ENCODE measurements at places on chromosomes 4 and X. TPM values are rescaled to one million over a fixed set of nuclear protein-coding genes. Genes with fewer than 3 reads are reported as not detected.

The GAB3 gene
- 2.0 TPM for total RNA-seq

The MAGEA9B gene
- total RNA-seq: not detected

The EXOC1 gene
- total RNA-seq: 17.3 TPM

The NWD2 gene
- total RNA-seq: not detected

The CHRDL1 gene
- 0.44 TPM for total RNA-seq

The SORCS2 gene
- total RNA-seq: not detected

The SHOX gene
- total RNA-seq: not detected

The AWAT2 gene
- not detected for total RNA-seq

The ANXA5 gene
- 102 TPM for total RNA-seq

The NXF2 gene
- not detected for total RNA-seq

The GRIPAP1 gene
- 37.7 TPM for total RNA-seq

The FAAH2 gene
- 1.5 TPM for total RNA-seq

The SPP1 gene
- total RNA-seq: 1.1 TPM

The KLHL34 gene
- not detected for total RNA-seq

The UCHL1 gene
- total RNA-seq: 102 TPM

The POF1B gene
- 0.64 TPM for total RNA-seq

GRCh38 chr4:67499799-67500198 is 45.5 kb downstream of the CENPC start:
- no peak for DNase-seq
- H3K4me1 ChIP-seq: no peaks in the 10 kb centered on the region
- peaks cover 12% of the 10 kb centered on the region for H3K36me3 ChIP-seq
- H3K27me3 ChIP-seq: no peaks in the 10 kb centered on the region

GRCh38 chr4:37225778-37226177 is 18.8 kb upstream of the NWD2 start:
- no peak overlapping the region for H3K4me3 ChIP-seq
- DNase-seq: no peak
- H3K36me3 ChIP-seq: no peaks in the 10 kb centered on the region
- no peaks in the 10 kb centered on the region for H3K27me3 ChIP-seq
- H3K27ac ChIP-seq: no peak overlapping the region

DNA sequence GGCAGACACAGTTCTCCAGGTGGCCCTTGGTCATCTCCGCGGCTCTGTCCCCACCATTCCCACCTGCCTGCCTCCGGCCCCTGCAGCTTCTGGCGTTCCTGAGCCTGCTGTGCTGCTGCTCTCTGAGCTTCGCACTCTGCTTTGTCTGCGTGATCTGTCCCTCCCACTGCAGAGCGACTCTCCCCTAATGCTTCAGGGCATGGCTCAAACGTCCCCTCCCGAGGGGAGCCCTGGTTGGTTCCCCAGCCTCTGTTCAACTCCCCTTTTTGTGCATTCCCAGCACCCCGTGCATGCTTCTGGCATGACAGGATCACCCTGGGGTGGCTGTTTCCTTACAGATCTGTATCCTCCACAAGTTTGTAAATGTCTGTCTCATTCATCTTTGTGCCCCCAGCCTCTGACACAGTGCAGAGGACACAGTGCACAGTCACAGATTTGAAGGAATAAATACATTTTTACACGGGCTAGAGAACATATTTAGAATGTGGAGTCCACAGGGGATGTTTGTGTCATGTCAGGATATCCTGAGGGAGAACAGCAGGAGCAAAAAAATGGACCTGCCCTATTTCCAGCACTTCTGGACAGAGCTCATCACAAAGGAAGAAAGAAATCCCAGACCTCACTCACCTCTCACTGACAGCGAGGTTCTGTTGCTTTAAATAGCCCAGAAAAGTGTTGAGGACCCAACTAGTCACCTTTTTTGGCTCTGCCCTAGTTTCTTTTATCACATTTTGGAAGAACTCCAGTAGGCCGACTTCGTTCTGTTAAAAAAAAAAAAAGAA is 72.6 kb downstream of the GATB start:
- H3K4me1 ChIP-seq: no peaks in the 10 kb centered on the region
- H3K4me3 ChIP-seq: no peak overlapping the region
- no peaks in the 10 kb centered on the region for H3K27me3 ChIP-seq
- H3K27ac ChIP-seq: no peak overlapping the region
- H3K36me3 ChIP-seq: no peaks in the 10 kb centered on the region

DNA sequence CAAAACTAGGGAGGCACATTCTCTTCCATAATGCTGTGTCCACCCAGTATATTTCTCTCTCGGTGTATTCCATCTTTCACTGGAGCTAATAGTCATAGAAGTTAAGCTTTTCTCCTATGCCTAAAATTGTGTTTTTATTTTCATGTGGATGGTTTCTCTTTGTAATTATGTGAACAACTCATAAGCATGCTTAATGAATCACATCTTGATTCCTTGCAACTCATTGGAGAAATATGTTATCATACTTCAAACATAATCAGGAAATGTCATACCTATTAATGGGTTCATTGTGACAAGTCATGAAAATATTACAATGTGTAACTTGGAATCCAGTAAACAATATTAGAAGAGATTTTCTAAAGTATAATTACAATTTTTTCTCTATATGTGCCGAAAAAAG is 186.3 kb downstream of the SLC7A11 start:
- DNase-seq: no peak
- H3K36me3 ChIP-seq: no peaks in the 10 kb centered on the region
- no peaks in the 10 kb centered on the region for H3K4me1 ChIP-seq

GRCh38 chrX:130604882-130605281 is 203.1 kb downstream of the RBMX2 start:
- DNase-seq: no peak
- H3K27ac ChIP-seq: no peak overlapping the region
- H3K27me3 ChIP-seq: no peaks in the 10 kb centered on the region
- H3K36me3 ChIP-seq: no peaks in the 10 kb centered on the region

DNA sequence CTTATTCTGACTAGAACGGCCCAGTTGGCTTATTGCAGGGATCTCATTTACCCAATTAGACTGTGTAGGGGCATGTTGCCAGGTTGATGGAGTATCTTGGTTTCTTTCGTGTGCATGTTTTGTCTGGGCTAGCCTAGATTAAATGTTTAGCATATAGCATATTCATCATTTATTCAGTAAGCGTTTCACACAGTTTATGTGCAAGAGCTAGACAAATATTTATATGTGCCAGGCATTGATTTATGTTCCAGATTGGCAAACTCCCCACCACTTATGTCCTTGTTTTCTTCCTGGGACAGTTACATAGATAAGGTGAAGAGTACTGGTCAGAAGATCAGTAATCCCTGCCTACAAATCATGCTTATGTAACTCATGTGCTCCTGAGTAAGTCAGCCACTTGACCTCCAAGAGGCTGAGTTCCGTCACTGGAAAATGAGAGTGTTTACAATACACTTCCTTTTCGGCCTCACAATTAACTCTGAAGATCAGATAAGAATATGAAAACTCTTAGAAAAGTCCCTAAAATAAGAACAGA is 57.2 kb downstream of the RUFY3 start:
- H3K36me3 ChIP-seq: no peaks in the 10 kb centered on the region
- no peak overlapping the region for H3K27ac ChIP-seq
- H3K4me1 ChIP-seq: 0 out of 2 replicates have a peak, but pooled peaks cover 4% of the 10 kb centered on the region

GRCh38 chr4:8523175-8523574 is 57.0 kb upstream of the GPR78 start:
- no peaks in the 10 kb centered on the region for H3K4me1 ChIP-seq
- no peaks in the 10 kb centered on the region for H3K27me3 ChIP-seq
- DNase-seq: no peak
- no peak overlapping the region for H3K4me3 ChIP-seq
- no peaks in the 10 kb centered on the region for H3K36me3 ChIP-seq

DNA sequence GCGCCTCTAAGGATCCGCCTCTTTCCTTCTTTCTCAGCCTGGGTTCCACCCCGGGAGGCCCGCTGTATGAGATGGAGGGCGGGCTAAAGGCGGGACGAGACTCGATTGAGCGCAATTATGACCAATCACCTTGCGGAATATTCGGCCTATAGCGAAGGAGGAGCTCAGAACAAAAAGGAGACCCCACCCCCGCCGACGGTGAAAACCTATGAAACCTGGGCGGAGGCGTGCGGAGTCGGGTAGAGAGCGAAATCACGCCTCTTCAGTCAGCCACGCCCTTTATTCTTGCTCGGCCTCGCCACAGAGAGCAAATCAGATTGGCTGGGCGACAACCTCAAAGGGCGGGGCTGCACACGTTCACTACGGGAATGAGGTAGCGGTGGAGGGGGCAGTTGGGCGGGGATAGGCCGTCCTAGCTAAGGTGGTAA is 615 bp upstream of the CDK16 start:
- peak overlapping the region; percentile 96 for H3K27ac ChIP-seq
- H3K4me3 ChIP-seq: peak overlapping the region; percentile 88
- DNase-seq: peak; percentile 99
- peaks cover 20% of the 10 kb centered on the region for H3K36me3 ChIP-seq

- no peak overlapping the region for H3K27ac ChIP-seq
- no peaks in the 10 kb centered on the region for H3K4me1 ChIP-seq
- no peaks in the 10 kb centered on the region for H3K27me3 ChIP-seq
- no peaks in the 10 kb centered on the region for H3K36me3 ChIP-seq
Observed at GRCh38 chrX:151789179-151789800, 54.7 kb downstream of the CNGA2 start.

DNA sequence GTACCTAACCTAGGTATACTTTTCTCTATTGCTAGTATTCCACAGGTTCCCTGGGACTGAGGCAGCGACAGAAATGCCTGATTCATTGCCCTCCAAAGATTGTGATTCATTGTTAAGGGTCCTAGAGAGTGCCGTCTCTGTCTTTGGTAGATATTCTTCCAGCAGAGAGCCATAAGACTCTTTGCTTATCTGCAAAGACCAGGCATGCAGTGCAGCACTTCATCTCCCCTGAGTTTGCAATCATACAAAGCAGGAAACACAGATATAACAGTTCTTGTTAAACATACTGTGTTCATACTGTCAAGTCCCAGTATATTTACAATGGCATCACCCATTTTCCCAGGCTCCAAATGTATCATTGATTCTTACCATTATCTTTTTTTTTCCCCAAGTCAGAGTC is 47.7 kb downstream of the KLF8 start:
- no peak overlapping the region for H3K27ac ChIP-seq
- H3K4me1 ChIP-seq: no peaks in the 10 kb centered on the region
- no peaks in the 10 kb centered on the region for H3K36me3 ChIP-seq
- H3K27me3 ChIP-seq: no peaks in the 10 kb centered on the region

- DNase-seq: no peak
- no peak overlapping the region for H3K4me3 ChIP-seq
- H3K36me3 ChIP-seq: no peaks in the 10 kb centered on the region
- no peaks in the 10 kb centered on the region for H3K27me3 ChIP-seq
- H3K27ac ChIP-seq: no peak overlapping the region
Observed at GRCh38 chrX:22389556-22390179, 117.0 kb downstream of the CBLL2 start.

GRCh38 chr4:138494931-138495330 is 252.8 kb upstream of the SLC7A11 start:
- no peaks in the 10 kb centered on the region for H3K4me1 ChIP-seq
- no peaks in the 10 kb centered on the region for H3K27me3 ChIP-seq
- no peaks in the 10 kb centered on the region for H3K36me3 ChIP-seq

Data from GM12878 (cell line).